ENCODE measurements at places on chromosomes 5 and 9.

DNA sequence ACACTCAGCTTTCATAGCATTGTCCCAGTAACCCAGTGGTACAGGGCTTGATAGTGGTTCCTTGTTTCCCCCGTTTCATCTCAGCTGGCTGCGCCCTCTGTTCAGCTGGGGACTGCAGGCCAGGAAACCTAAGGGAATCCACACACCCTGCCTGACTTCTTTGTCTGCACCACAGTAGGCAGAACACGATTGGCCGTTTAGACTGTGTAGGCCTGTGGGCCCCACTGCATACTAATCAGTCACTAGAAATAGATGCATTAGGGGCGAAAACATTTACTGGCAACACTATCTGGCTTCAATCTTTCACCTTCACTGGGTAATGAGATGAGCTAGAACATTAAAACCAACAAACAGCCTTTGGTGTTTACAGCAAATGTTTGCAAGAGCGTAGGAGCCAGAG, 512.7 kb upstream of the BRINP1 start:
- no peak for DNase-seq

DNA sequence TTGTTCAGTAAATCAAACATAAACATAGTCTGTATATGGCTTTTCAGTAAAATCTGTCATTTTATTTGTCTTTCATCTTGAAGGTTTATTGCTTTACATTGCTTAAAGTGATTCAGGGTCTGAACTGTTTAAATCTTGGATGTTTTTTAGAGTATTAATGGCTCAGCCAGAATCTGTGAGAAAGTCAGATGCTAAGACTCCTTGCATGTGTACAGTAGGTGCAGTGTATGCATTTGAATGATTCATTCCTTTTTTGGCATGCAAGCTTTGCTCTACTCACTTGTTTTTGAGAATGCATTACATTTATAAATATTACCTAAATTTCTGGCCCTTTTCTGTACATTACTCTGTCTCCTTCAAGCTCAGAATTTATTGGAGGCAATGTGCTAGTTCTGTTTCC, 271.0 kb upstream of the RIOK2 start:
- no peak for DNase-seq

DNA sequence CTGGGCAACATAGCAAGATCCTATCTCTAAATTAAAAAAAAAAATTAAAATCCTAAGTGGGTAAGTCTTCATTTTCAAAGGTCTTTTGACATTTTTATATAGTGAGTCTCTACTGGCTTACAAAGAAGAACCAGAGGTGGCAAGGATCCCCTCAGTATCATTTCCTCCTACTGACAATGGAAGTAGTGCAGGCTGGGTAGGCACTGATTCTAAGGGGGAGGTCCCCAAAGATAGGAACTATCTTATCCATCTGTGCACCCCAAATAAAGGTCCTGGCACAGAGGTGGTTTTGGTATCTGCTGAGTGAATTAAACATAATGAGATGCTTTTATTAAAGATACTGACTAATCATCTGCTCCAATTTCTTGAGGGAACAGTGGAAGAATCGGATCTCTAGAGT, 4.2 kb downstream of the FAM193B start:
- DNase-seq = no peak

DNA sequence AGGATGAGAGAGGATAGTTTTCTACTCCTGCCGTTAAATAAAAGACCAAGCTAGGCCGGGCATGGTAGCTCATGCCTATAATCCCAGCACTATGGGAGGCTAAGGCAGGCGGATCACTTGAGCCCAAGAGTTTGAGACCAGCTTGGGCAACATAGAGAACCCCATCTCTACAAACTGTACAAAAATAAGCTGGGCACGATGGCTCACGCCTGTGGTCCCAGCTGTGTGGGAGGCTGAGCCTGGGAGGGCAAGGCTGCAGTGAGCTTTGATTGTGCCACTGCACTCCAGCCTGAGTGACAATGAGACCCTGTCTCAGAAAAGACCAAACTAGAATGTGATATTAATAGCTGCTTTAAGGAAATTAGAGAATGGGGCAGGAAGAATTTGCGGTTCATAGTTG, 158.4 kb downstream of the NIPBL start:
- DNase-seq = no peak

DNA sequence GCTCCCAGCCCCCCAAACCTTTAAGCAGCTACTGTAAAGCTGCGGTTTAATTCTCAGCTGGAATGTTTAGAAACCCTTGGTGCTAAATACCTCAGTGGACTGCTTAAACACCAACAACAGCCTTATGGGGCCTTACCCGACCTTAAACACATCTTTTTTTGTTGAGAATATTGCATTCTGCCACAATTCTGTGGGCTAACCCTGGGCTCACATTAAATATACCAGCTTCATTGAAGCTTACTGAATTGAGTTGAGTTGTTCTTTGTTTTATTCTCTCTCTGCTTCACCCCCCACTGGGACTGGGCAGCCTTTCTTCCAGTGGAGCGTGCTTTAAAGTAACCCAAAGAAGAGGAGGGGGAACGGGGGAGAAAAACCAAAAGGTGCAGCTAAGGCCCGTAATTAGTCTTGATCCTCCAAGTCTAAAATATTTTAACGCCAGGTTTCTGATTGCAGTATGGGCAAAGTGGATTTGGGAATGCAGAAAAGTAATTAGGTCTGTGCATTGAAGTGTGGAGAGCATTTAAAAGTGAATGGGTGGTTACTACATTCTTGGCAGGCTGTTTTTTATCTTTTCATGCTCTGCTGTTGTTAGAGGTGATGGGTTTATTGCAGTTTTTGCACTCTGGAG, 281.2 kb downstream of the NR2F1-AS1 start:
- DNase-seq = no peak
